ENCODE measurements at places on chromosomes 11 and 22.

GRCh38 chr11:29321293-29322132 is 695.3 kb downstream of the KCNA4 start:
- DNase-seq: no peak

- DNase-seq: no peak
Measured at GRCh38 chr11:46392421-46393230, 1.1 kb upstream of the CHRM4 start.

- DNase-seq: no peak
Measured at GRCh38 chr11:64339286-64339685, 718 bp upstream of the CCDC88B start.

DNA sequence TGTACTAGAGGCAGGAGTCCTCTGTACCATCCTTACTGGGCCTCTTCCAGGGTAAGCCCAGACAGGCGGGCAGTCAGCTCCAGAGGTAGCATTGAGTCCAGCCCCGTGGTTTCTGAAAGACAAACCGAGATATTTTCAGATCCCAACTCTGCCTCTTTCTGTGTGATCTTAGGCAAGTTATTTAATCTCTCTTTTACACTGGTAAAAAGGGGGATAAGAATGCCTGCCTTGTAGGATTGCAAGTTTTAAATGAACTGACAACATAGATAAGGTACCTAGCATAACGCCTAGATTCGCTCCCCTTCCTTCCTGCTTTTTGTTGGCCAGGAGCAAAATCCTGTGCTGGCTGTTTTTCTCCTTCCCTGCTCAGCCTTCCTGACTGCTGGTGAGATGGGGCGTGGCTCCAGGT is 56.4 kb upstream of the NNMT start:
- DNase-seq: no peak

DNA sequence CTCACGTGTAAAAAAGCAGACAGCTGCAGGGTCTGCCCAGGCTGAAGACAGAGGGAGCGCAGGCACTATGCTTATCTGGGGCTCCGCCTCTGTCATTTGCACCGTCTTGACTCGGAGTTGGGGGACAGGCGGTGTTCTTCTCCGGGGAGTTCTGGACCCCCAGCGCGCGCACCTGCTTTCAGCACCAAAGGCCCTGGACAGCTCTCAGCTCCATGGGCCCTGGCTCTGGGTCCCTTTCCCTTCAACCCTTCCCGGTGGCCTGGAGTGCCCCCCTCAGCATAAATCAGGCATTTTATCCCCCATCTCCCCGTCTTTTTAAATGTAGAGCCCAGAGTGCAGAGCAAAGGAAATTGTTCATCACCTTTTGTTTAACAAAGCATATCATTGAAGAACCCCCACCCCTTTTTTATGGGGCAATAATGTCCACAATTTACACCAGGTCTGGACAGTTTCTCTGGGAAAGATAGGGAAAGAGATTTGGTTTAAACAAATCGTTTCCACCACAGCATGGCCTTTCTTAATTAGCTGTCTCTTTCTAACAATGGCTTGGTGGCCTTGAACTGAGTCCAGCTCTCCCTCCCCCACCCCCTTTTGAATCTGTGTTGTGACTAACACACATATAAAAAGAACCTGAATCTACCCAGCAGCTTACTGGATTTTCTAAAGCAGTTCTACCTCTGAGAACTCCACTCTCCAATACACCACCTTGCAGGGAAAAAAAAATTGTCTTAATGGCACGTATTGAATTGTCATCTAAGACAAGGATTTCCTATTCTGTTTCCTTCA is 1.7 kb downstream of the SEZ6L start:
- DNase-seq: no peak

- DNase-seq: no peak
Measured at GRCh38 chr22:46609724-46610201, 10.4 kb upstream of the GRAMD4 start.

- no peak for DNase-seq
Measured at GRCh38 chr22:39332441-39333064, 13.1 kb upstream of the RPL3 start.

DNA sequence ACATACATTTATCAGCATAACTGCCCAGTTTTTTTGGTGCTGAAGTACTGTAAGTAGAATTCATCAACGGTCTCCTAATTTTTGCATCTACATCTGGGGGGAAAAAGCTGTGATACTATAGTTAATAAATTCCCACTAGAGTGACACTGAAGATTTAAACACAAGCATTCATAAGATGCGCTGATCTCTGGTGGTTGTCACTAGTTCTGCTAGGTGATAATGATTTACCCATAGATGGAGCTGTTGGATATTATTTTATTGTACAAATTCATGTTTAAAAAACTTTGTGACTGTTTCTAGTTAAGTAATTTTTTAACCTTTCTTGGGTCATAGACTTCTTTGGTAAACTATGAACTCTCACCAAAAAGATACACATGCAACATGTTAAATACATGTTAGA is 106.6 kb downstream of the EMSY start:
- DNase-seq: no peak

DNA sequence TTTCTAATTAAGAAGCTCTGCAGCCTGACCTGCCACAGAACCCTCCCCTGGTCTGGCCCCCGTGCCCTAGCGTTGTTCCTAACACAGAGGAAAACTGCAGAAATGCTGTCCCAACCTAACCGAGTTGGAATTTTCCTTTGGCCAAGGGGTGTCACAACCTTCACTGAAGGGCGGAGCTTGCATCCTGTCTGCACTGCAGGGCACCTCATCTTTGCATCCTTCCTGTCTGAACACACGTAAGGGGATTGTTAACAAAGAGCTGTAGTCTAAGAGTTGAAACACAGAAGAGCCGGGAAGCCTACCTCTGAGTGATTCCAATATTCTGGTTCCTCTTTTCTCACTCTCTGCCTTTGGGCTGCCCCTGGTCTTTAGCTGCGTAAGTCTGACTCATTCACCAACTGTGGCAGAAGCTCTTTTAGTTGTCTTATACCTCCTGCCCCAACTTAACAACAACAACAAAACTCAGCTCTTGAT is 1.6 kb downstream of the DIXDC1 start:
- peak; percentile 78 for DNase-seq

DNA sequence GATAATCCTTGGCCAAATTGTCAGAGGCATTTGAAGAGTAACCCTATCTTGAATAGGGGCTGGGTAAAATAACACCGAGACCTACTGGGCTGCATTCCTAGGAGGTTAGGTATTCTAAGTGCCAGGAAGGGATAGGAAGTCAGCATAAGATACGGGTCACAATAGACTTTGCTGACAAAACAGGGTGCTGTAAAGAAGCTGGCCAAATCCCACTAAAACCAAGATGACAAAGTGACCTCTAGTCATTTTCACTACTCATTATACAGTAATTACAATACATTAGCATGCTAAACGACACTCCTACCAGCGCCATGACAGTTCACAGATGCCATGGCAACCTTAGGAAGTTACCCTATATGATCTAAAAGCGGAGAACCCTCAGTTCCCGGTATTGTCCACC is 964 bp upstream of the REXO2 start:
- no peak for DNase-seq

DNA sequence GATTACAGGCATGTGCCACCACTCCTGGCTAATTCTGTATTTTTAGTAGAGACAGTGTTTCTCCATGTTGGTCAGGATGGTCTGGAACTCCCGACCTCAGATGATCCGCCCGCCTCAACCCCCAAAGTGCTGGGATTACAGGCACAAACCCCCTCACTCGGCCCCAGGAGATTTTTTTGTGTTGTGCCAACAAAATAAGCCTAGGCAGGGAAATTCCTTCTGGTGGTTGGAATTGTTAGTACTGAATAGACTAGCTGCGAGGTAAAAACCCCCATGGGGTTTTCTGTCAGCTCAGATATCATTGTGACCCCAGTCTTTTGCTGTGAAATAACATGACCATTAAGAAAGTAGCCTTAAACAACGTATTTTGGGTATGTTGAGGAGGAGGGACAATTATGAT is 144.9 kb downstream of the BCR start:
- no peak for DNase-seq

DNA sequence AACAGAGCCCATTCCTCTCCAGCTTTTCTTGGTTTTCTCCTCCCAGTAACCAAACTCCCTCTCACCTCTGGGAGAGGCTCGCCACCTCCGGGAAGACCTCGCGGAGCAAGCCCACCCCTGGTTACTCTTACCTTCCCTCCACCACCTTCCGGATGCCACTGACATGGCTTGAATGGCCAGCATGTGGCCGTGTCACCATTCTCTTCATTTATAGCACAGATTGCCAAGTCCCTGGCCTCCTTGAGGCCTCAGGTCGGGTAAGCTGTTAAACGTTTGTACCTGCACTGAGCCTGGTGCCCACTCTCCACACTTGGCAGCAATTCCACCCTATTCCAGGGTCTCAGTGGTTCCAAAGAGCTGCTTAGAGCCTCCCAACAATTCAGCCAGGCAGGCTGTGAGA is 8.0 kb upstream of the FXYD2 start:
- DNase-seq: no peak

GRCh38 chr11:21566521-21567117 is 626.3 kb upstream of the ANO5 start:
- no peak for DNase-seq

- DNase-seq: no peak
Measured at GRCh38 chr22:31425331-31426050, 26.1 kb downstream of the DRG1 start.

GRCh38 chr11:93032580-93032979 is 63.1 kb downstream of the MTNR1B start:
- no peak for DNase-seq

- DNase-seq: no peak
Measured at GRCh38 chr22:37499027-37499707, 13.0 kb upstream of the MFNG start.
